ENCODE measurements at places on chromosomes 5 and 9.
A peak's percentile ranks its signal among the peaks of the same experiment; 100 is the strongest.

DNA sequence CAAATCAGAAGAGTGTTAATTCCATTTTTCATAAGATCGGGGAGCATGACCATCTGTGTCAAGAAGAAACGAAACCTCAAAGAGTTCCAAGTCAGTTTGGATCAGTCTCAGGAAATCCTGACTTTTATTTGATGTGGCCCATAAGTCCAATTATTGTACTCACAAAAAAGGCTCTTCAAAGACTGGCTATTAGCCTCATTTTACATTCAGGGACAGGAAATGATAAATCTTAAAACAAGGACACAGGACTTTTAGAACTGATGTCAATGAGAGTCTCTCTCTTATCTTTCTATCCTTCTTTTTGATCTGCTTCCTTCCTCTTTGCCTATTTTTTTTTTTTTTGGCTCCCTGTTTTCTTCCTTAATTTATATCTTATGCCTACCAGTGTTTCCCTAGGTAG lies 43.7 kb upstream of the SHOC1 start:
- no peak for DNase-seq

DNA sequence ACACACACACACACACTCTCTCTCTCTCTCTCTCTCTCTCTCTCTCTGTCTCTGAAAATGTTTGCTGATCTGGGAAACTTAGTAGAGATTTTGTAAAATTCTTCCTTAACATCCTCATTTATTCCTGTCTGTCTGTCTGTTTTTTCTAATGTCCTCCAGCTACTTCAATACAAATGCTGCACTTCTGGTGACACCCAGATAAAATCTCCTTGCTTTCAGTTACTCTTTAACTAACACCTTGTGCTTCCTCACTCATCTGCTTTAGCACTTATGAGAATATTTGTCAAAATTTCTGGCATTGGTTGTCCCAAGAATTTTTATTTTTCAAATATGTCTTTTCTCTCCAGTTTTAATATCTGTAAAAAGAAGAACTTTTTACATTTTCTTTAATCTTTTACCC lies 35.0 kb upstream of the ARRDC3 start:
- DNase-seq: no peak

DNA sequence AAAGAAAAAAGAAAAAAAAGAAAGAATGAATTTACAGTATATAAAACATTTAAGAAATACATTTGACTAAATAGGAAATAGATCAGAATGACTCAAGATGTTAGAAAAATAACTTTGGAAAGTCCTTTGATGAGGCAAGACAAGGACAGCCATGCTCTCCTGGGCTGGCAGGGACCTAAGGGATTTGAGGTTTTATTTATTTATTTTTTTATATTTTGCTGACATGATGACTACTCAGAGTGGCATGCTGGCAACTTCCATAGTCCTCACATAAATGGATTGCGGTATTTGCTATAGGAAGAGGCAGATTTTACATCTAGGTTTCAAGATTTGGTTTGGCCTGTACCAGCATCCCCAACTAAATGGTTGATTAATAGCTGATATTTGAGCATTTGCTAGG lies 17.7 kb downstream of the SLC28A3 start:
- no peak for DNase-seq

GRCh38 chr5:51958473-51958872 lies 575.2 kb downstream of the ISL1 start:
- DNase-seq: no peak

GRCh38 chr9:99184475-99185347 lies 37.0 kb downstream of the ALG2 start:
- peak; percentile 32 for DNase-seq

DNA sequence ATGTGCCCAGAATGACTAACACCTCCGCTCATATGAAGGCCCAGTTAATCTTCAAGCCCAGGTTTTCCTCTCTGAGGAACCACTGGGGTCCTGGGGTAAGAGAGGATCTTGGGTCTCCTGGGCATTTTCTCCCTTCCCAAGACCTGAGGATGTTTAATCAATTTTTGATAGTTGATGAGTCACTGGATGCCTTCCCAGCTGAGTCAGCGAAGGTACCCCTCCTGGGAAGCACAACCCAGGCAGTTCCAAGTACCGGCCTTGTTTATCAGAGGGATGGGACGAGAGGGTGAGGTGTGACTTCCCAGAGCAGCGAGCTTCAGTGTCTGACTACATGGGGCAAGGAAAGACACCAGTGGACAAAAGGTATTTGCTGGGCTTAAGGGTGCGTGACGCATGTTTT lies 119.6 kb upstream of the IL12B start:
- no peak for DNase-seq

GRCh38 chr5:5638211-5638610 lies 215.7 kb downstream of the ICE1 start:
- no peak for DNase-seq

GRCh38 chr9:24953070-24953469 lies 407.4 kb upstream of the IZUMO3 start:
- no peak for DNase-seq

GRCh38 chr9:19294219-19294618 lies 63.7 kb downstream of the DENND4C start:
- no peak for DNase-seq

GRCh38 chr5:13975246-13975645 lies 30.8 kb upstream of the DNAH5 start:
- no peak for DNase-seq

DNA sequence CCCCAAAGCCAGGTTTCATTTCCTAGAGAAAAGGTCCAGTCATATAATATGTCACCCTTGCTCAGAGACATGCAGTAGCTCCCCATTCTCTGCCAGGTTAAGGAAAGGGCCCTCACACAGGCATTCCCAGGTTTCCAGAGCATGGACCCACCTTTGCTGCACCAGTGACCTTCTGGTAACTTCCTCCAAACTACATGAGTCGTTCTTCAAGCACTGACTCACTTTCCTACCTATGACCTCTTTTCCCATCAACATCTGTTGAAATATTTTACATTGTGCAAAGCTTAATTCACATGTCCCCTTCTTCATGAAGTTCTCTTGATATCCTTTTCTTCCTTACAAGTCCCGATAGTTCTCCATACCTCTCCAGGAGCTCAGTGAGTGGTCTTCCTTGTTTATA lies 25.9 kb downstream of the SH3TC2 start:
- no peak for DNase-seq

DNA sequence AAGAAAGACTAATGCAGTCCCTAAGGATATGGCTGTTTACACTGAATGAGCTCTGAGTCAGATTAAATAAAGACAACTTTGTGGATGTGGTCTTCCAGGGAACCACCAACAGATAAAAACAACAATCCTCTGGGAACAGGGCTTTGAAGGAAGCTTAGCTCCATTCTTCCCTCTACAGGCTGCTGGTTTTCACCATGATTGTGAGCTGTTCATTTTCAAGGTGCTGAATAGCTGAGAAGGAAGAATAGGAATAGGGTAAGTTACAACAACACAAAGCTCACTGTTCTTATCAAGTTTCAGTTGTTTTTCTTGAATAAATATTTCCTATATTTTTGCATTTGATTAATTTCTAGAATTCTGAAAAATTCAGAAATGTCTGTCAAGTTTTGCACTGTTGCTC lies 25.9 kb upstream of the PTAR1 start:
- DNase-seq: no peak
